Activated naive CD4-positive, alpha-beta T cell (primary cell): ENCODE measurements at places on chromosomes 1 and 21.

DNA sequence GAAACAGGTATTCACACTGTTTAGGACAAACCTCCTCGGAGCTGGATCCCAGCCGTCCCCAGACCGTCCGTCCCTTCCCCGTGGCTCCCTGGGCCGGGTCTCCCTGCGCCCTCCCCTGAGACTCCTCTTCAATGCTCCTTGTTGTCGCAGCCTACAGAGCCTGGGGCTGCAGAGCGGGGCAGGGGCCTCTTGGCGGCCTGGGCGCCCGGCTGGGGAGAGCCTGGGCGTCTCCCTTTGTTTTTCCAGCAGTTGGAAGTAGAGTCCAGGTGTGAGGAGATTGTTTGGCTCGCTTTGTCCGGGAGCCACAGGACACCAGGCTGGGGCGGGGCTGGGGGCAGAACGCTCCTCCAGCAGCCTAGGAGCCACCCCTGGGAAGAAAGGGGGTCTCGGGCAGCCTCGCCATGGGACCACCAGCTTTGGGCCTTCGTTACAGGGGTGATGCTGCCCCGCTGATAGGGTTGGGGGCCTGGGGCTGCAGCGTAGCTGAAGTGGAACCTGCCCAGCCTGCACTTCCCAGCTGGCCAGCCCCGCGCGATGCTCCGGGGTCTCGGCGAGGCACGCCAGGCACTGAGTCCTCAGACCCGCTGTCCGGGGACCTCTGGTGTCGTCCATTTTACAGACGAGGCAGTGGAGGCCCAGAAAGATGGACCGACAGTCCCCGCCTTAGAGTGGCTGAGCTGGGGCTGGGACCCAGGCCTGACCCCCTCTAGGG lies 66.9 kb downstream of the PRDM16 start:
- DNase-seq, result no peak

DNA sequence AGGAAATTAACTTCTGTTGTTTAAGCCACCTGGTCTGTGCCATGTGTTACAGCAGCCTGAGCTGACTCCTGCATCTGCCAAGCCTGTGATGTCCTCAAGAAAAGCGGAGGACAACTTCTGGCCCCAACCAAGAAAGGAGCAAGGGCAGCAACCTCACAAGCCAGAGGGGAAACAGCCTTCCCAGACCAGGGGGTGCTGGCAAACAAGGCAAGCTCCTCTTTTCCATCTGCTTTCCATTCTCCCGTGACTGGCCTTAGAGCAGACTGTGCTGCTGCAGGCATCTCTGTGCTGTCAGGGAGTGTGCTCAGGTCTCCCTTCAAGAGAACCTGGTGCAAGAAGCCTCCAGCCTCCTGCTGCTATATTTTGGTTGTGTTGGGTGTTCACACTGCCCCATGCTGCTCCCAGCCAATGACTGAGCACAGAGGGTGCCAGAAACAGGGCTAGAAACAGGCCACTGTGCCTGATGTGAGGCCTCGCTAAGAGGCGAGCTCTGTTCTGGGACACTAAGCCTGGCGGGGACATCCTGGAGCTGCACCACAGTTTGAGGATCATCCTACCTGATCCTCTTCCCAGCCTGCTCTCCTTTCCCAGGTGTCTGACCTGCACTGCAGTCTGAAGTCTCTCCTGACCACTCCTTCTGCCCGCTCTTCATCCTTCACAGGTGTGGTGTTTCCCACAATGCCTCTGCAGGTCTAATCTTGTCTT lies 27.5 kb upstream of the SLAMF9 start:
- DNase-seq, result no peak

DNA sequence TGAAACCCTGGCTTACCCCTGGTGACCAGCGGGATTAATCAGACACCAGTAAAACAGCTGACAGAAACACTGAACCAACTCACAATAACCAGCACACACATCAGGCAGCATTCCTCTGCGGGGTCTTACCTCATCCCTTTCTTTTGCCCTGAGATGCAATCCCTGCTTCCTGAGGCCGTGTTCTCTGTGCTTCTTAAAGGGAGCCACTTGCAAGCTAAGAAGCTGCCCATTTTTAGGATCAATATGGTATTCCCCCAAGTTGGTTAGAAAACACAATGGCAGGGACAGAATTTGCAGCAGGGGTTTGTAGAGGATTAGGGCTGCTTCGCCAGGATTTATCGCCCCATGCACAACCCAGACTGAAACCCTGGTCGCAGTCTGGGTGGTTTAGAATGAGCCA lies 74.7 kb upstream of the OLIG2 start:
- DNase-seq, result no peak

DNA sequence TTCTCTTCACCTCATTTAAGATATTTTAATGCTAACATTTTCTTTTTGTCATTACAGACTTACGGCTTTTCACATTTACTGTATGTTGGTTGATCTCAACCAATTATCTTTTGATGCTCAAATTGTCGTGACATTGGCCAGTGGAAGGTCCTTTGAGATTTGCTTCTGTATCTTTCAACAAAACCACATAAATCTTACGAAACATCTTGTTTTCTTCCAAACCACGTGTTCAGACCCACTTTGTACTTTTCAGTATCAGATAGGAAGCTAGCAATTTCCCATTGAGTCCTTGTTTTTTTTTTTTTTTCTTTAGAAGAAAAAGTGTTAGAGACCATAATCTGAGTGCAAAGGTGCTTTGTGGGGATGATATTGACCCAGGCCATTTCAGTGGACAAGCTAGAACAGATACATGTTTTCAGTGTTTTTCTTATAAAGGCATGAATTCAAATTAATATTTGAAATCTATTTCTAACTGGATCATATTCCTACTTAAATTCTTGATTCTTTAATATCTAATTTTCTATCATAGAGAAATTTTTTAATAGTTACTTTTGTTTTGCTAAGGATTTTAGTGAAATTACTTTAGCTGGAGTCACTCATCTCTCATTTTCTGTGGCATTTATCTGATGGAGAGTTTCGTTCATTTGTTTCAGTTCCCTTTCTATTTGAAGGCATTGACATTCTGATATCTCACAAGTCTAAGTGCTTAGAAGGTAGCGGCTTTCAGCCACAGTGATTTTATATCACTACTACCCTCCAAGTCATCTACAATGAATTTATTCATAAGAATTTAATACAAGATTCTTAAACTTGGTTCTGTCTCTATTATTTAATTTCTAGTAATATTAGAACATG lies 26.7 kb downstream of the ATG4C start:
- DNase-seq, result no peak

- DNase-seq, result no peak
Measured at GRCh38 chr1:151875419-151876097, 22.0 kb upstream of the THEM5 start.

GRCh38 chr21:44337449-44337848 lies 1.7 kb downstream of the CFAP410 start:
- DNase-seq, result no peak

DNA sequence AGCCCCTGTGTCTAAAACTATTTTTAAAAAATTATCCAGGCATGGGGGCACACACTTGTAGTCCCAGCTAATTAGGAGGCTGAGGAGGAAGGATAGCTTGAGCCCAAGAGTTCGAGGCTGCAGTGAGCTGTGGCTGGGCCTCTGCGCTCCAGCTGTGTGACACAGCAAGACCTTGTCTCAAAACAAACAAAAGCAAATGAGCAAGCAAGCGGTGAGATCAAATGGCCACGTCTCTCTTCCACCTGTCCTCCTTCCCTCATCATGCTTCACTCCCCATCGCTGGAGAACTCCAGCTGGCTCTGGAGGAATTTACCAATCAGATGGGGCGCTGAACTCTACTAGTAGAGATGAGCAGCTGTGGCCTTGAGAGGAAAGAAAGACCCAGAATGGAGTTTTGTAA lies 14.0 kb upstream of the REN start:
- DNase-seq, result no peak

- DNase-seq, result no peak
Measured at GRCh38 chr1:209456878-209457277, 126.6 kb upstream of the CAMK1G start.

- DNase-seq, result no peak
Measured at GRCh38 chr1:185345913-185346720, 29.1 kb upstream of the IVNS1ABP start.

DNA sequence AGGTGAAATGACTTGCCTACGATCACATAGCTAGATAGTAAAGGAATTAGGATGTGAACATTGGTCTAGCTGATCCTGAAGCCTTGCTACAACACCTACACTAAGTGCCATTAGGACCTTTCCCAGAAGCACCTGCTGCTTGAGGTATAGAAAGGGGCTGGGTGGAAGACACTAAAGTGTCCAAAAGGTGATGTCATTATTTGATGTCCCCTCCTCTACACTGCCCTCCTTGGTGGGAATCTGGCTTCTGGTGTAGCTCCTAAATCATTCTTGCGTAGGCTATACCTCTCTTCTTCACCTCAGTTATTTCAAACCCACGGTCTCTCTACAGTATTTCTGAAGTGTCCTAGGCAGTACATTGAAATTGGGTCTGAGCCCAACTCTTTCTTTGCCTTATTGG lies 132.5 kb upstream of the FGGY start:
- no peak for DNase-seq

GRCh38 chr1:208036106-208036808 lies 125.3 kb upstream of the CD34 start:
- no peak for DNase-seq

GRCh38 chr1:51968632-51969031 lies 21.9 kb downstream of the RAB3B start:
- no peak for DNase-seq

DNA sequence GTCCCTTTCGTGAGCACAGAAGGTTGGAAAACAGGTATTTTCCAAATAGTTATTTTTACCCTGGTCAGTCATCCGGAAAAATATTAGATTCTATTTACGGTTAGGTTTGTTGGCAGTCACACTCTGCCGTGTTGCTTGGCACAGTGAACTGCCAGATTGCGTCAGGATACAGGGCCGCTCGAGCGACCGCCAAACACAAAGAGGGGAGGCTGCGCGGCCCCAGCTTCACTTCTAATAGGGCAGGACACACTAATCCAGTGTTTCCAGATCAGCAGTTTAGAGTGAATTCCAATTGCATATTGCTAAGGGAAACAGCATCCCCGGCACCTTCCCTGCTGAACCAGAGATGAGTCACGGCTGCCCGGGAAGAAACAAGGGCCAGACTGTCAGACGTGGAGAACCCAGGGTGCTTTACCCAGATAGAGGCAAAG lies 22.9 kb downstream of the UMODL1 start:
- DNase-seq, result no peak

- no peak for DNase-seq
Measured at GRCh38 chr1:230643908-230644307, 1.6 kb downstream of the COG2 start.

DNA sequence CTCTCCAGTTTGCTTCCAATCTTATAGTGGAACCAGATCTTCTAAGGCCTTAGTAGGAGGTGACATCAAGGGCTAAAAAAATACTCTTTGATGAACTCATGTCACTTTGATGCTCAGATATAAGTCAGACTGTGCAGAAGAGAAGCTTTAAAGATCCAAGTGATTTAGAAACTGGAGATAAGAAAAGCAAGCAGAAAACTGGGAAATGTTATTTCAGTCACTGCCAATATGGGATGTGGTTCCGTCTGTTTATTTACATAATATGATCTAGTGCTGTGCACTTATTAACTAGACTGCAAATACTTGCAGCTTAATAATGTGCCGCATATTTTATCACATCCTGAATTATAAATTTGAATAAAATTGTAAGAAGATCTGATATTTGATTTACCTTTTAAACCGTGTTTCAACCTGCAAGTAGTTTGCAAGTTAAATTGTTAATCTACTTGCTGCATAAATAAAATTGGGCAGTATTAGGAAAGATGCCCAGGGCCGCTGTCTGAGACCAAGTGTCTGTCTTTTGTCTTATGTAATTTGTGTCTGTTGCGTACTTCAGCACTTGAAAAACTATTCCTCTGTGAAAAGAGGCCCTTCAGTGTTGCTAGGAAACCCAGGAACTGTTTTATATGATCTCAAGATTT lies 29.6 kb downstream of the CXADR start:
- DNase-seq, result no peak

DNA sequence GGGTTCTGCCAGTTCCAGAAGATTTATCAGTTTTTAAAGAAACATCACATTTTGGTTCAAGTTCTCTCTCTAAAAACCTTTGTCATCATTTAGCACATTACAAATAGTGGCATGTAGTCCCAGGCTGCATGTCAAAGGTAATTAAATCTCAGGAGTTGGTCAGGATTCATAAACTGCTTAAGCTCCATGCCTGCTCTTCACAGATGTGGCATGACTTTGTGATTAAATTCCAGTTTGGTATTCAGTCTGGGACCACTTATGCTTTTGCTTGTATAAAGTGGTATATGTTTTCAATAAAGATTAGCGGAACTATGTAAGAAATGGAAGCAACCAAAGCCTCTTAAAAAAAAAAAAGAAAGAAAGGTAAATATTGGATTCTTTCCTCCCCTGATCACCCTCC lies 408.0 kb downstream of the DISC1 start:
- DNase-seq, result no peak

DNA sequence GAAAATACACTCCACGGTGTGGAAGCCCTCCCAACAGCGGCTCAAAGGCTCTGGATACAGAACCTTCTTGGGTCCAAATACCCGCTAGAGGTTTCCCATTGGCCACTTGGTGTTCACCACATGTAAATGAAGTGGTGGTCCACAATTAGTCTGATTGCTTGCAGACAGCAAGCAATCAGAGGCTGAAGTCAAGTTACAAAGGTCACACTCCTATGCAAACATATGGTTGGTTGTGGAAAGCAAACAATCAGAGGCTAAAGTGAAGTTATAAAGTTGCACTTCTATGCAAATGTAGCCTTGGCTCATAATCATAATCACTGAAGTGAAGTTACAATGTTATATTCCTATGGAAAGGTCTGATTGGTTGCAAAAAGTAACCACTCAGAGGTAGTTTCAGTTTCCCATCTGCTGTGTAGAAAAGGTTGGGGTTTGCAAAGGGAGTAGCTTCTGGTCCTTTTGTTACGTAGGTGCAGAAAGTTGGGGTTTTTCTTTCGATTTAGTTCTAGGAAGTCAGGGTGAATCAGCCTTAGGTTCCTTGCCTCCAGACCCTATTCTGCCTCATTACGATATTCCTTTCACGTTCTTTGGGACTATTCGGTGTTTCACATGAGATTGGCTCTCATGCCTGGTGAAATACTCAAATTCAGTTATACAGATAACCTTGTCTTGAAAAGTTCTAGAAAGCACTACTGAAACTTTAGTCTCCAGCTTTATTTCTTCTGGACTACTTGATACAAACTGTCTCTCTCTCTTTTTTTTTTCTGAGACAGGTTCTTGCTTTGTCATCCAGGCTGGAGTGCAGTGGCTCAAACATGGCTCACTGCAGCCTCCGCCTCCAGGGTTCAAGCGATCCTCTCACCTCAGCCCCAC lies 36.7 kb upstream of the MTF2 start:
- DNase-seq, result no peak

DNA sequence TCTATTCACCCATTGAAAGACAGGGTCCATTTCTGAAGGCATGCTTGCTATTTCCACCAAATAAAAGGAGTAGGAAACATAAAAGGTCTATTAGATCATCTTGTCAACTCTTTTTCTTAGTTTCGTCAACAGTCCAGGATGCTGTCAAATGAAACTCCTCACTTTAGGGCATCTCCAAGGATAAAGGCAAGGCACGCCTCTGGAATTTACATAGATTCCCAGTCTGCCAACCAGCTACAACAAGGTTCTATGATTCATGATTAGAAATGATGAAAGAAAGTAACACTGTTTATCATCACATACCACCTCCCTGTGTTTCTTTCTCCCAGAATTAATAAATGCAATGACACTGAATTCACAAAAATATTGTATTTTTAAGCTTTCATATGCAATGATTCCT lies 636.3 kb downstream of the LTN1 start:
- no peak for DNase-seq

GRCh38 chr1:72197786-72198185 lies 84.6 kb downstream of the NEGR1 start:
- DNase-seq, result no peak
